ENCODE measurements at places on chromosomes 4 and X. TPM values are rescaled to one million over a fixed set of nuclear protein-coding genes. Genes with fewer than 3 reads are reported as not detected.

Gene SPANXN3
- not detected for total RNA-seq

- DNase-seq: no peak
These were observed 45.0 kb downstream of the NAF1 start for GRCh38 chr4:163121689-163122088.

GRCh38 chr4:169239221-169239905 lies 31.4 kb downstream of the SH3RF1 start:
- no peak for DNase-seq

DNA sequence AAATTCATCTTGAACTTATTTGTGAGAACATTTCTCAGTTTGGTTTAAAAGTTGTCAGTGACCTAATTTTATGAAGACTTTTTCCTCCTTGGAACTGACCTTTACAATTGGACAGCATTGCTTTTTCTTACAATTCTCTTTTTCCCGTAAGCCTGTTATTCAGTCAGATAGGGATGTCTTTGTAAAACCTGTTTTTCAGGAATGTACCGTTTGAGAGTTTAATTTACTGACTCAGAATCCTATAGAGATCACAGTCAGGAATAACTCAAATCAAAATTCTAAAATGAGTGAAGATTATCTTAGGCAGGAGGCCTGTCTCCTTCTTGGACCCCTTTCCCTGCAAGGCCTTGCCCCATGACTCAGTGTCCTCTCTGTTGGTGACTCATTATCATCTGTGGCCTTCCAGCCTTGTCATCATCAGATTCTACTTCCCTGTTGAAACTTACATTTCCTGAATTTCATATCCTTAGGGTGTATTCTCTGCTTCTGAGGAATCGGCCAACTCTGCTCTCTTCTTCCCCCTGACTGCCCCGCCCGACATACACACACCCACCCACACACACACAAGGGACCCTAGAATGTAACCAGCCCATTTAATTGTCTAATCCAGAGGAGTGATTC lies 99.8 kb downstream of the ARHGAP10 start:
- peak; percentile 88 for DNase-seq

Gene RAPGEF2
- 91.4 TPM for total RNA-seq

Gene VCX3B
- total RNA-seq: not detected

DNA sequence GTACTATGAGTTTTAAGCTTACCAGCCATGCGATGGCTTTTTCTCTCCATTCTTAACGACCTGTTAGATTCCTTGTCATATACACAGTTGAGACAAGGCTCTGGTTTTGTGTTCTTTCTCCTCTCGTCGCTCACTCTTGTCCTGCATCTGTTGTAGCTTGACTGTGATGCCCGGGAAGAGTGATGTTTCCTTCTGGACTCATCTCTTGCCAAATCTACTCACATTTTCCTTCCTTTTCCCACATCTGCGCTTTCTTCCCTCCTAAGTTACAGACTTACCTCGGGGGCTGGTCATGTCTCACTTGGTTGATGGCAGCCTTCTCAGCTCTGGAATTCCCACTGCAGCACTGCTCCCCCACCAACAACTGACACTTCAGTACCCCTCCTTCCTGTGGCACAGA lies 4.8 kb upstream of the MAP7D3 start:
- peak; percentile 20 for DNase-seq

DNA sequence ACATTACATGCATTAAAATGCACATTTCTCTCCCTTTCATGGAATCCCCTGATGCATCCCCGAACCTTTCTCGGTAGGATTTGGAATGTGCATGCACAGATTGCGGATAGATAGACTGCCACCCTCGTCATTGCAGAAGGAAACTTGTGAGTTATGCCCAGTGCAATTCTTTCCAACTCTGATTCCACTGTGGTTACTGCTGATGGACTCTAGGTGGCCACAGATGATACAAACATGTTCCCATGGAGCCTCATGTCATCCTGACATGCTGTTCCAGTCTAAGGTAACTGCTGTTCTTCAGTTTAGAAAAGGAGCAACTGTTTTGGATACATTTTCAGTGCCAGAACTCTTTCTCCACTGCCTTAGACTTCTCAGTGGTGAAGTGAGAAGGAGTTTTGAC lies 9.1 kb upstream of the VCX3B start:
- DNase-seq: no peak

- no peak for DNase-seq
These were observed 37.9 kb downstream of the RBBP7 start for GRCh38 chrX:16832301-16832700.

DNA sequence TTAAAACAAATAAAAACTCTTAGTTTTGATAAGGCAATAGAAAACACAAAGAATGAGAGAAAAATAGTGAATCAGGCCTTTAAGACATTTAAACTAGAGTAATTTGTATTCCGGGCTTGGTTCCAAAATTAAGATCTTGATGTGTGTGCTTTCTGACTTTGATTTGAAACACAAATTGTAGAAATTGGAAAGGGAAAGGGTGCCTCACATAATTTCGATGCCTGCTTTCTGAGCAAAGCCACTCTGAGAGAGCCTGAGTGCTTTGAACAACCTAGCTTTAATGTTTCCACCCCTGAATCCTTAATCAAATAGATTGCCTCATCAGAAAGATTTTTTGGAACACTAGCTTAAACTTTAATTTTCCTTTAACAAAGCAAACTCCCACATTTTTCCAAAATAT lies 666.8 kb downstream of the PCDH18 start:
- DNase-seq: no peak

DNA sequence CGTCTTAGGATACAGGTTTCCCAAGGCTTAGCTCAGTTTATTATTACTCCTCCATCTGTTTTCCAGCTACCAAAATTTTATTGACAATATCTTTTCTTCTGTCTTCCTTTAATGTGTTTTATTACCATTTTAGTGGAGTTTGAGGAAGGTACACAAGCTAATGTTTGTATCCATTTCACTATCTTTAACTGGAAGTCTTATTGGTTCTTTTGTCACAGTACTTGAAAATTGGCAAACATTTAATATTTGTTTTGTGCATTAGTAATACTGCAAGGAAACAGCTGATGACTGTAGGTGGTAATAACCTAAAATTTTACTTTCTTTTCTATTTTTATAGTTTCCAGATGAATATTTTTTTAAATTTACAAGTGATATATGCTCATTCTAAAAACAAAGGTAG lies 9.3 kb upstream of the ARL9 start:
- DNase-seq: no peak

DNA sequence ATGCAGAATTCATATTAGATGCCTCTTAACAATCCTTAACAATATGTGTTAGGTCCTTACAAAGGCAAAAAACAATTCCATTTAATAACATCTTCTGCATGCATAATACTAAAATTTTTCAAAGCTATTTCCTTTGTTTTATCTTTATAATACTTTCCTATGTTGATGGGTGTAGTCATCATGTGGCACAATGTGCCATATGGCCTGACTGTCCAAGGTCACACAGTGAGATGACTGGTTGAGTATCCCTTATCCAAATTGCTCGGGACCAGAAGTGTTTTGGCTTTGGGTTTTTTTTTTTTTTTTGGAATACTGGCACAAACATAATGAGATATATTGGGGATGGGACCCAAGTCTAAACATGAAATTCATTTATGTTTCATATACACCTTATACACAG lies 77.7 kb downstream of the NR3C2 start:
- no peak for DNase-seq

DNA sequence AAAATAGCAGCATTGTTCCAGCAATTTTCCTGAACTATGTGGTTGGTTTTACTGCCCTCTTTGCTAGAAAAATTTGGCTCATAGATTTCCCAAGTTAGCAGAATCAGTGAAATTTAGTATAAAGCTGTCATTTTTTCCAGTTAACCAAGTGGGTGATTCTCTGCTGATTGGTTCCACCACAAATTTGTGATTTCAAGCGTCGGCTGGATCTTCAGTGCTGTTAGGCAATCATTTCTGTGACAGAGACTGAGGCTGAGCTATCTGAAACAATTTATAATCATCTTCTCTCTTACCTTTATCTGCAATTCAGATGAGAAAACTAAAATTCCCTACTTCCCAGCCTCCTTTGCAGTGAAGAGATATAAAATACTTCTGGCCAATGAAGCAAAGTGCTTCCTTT lies 68.6 kb upstream of the OTUD4 start:
- no peak for DNase-seq

GRCh38 chr4:33334416-33334815 lies 2614.2 kb downstream of the PCDH7 start:
- no peak for DNase-seq

DNA sequence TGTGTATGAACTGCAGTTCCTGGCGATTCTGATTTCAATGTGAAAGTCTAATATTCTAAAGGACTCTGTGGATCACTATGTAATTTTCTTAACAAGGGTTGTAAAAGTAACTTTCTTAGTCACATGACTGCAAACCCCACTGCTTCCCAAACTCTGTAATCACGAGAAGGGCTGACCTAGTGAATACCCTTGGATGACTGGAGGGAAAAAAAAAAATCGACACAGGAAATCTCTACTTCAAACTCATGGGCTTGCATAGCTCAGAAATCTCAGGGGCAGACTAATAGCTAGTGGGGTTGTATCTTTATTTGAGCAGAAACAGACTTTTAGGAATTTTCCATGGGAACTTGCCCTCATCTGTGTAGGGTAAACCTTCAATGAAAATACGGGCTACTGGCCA lies 4.8 kb upstream of the MXRA5 start:
- DNase-seq: no peak

- peak; percentile 78 for DNase-seq
These were observed 29.2 kb downstream of the PRRG1 start for GRCh38 chrX:37378404-37378803.

DNA sequence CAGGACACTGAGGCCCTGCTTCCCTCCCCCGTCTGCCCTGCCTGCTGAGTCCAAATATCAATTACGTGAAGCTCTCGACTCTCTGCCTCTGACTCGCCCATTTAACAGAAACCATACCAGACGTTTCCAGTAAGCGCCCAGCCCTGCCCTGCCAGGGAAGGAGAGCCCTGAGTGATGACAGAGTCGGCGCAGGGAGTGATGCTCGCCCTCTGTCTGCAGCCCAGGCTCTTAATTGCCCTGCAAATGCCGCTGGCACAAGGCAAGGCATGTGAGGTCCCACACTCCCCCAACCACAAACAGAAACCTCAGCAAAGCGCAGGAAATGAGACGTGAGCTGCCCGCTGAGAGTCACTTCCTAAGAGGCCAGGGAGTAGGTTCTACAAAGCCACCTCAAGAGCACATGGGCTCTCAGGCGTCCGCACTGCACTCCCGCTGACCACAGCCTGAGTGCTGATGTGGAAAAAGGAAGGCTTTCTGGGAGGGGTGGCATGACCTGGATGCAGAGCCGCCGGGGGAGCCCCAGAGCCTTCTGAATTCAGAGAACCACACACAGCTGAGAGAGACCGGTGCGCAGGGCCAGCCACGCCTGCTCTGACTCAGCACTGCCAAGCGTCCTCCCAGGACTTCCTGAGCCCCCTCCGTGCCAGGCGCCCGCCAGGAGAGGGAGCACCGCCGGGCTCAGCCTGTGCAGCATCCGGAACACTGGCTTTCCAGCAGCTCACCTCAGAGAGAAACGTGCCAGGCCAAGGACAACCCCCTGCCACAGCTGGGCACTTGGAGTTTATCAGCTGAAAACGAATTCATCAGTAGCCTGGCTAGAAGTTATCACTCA lies 5.3 kb downstream of the ZFYVE28 start:
- DNase-seq: peak; percentile 97

Gene XK
- 0.05 TPM for total RNA-seq

DNA sequence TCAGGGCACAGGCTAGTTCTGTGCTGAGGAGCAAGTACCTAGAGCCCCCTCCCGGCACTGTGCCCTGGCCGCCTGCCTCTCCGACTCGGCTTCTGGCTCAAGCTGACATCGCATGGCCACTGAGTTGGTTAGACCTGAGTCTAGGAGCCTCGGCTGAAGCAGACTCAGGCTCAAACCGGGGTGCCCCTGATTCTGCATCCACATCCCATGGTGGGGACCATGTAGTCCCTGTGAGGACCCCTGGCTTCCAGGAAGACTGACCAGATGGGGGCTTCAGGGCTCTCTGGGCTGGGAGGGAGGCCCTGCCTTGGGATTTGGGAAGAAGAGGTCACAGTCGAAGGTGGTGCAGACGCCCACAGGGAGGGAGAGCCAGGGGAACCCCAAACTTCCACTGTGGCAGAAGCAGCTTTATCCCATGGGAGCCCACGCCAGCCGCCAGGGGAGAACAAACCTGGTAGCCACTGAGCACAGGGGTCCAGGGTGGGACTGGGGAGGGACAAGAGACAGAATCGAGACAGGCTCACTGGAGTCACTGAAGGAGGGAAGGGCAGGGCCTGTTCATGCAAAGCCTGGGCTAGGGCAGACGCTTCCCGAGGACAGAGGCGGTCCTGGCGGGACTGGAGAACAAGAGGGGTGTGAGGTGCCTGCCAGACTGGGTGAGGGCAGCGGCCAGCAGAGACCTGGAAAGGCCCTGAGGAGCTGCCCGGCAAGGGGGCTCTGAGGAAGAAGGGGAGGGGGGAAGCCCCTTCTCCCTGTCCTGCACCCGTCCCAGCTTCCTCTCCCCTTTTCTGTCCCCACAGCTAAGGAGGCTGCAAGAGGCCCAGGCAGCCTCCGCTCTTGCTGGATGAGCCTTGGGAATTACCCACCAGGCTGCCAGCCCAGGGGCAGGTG lies 1.1 kb downstream of the PDE6B start:
- no peak for DNase-seq

Gene SEPTIN11
- 179 TPM for total RNA-seq

DNA sequence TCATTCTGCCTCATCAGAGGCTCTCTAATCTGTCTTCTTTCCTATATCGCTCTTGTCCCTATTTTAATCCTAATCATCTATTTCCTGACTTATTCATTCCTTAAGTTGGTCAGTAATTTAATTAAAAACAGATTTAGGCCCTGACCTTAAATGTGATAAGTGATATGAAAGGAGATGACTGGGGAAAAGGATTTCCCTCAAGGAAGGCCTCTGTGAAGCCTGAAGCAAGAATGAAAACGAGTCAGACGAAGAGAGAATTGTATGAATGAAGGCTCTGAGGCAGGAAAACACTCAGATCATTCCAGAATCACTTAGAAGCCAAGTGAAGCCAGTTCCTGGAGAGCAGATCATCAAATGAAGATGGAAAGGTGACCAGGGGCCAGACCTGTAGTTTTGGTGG lies 22.1 kb downstream of the PKD2 start:
- DNase-seq: no peak

GRCh38 chr4:52869656-52870055 lies 7.5 kb downstream of the RASL11B start:
- DNase-seq: no peak

GRCh38 chrX:131841496-131842437 lies 181.3 kb upstream of the STK26 start:
- DNase-seq: peak; percentile 67

Gene NAAA
- total RNA-seq: 65.9 TPM

Gene CXCR3
- total RNA-seq: not detected

Gene SYNPO2
- total RNA-seq: 0.17 TPM

DNA sequence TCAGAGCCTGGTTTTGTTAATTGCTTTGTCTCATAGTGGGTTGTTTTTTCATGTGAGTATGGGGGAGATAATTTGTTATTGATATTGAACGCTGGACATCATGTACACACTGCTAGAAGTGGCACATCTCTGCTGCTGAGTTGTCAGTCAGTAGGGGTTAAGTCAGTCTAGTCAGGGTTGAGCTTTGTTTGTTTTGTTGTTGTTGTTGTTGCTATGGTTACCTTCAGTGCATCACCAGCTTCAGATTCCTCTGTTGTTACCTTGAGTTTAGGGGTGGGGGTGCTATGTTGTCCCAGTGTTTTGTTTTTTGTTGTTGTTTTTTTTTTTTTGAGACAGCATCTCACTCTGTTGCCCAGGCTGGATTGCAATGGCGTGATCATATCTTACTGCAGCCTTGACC lies 9.9 kb downstream of the YIPF6 start:
- DNase-seq: peak; percentile 31

Gene TMEM131L
- 16.2 TPM for total RNA-seq

Gene MAGEB1
- total RNA-seq: not detected

GRCh38 chr4:26959654-26960047 lies 99.0 kb downstream of the STIM2 start:
- no peak for DNase-seq
